ENCODE measurements at places on chromosomes 2 and 18. TPM values are rescaled to one million over a fixed set of nuclear protein-coding genes. Genes with fewer than 3 reads are reported as not detected.

DNA sequence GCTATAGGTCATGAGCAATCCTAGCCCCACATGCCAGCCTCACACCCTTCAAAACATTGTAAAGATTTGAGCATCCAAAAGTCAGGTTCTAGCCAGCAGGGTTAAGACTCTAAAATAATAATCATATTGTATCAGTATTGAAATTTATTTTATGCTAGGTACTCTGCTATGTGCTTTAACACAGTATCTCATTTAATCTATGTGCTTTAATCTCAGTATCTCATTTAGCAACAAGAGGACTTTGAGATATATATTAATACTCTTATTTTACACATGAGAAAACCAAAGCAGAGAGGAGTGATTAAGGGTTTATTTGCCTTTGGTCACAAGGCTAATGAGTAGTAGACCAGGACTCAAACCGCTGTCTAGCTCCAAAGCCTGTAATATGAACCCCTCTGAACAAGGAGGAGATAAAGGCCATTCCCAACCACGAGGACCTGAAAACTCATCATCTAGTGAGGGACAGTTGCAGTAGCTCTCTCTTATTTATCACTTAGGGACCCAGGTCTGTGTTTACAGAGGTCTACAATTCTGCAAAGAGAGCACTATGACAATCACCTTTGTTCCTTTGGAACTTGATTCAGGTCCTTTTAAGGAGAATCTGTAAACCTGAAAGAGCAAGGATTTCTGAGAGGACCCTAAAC is 116.5 kb upstream of the SERTAD2 start:
- DNase-seq = no peak

DNA sequence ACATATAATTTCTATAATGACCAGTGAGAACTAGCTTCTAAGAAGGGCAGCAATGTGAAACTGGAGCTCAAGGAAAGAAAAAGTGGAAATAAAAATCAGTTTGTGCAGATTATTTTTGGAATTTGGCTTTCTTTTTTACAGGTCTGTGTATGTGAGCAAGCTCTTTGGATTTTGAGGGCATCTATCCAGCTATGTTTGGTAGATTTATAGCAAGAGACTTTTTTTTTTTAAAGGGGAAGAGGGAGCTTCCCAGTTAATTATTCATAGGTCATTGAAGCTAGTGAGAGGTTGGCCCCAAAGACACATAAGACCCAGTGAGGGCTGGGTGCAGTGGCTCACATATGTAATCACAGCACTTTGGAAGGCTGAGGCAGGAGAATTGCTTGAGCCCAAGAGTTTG is 24.0 kb upstream of the COLEC12 start:
- peak; percentile 30 for DNase-seq

- no peak for DNase-seq
Measured at GRCh38 chr2:143142598-143142997, 13.4 kb downstream of the ARHGAP15 start.

GRCh38 chr2:194819367-194819766 is 837.7 kb upstream of the SLC39A10 start:
- DNase-seq = no peak

DNA sequence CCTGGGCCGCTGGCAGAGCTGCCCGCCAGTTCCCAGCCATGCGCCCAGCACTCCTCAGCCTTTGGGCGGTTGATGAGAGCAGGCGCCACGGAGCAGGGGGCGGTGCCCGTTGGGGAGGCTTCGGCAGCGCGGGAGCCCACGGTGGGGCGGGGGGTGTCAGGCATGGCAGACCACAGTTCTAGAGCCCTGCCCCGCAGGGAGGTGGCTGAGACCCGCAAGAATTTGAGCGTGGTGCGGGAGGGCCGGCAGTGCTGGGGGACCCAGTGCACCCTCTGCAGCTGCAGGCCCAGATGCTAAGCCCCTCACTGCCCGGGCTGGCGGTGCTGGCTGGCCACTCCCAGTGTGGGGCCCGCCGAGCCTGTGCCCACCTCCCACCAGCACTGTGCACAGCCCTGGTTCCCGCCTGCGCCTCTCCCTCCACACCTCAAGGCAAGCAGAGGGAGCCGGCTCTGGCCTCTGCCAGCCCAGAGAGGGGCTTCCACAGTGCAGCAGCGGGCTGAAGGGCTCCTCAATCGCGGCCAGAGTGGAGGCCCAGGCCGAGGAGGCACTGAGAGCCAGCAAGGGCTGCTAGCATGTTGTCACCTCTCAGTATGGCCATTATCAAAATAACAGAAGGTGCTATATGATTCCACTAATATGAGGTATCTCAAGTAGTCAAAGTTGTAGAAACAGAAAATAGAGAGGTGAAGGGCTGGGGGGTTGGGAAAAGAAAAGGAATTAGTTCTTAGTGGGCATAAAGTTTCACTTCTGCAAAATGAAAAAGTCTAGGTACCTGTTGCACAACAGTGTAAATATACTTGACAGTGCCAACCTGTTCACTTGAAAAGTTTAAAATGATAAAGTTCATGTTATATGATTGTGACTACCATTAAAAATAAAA is 72.3 kb downstream of the SH3YL1 start:
- DNase-seq = no peak

DNA sequence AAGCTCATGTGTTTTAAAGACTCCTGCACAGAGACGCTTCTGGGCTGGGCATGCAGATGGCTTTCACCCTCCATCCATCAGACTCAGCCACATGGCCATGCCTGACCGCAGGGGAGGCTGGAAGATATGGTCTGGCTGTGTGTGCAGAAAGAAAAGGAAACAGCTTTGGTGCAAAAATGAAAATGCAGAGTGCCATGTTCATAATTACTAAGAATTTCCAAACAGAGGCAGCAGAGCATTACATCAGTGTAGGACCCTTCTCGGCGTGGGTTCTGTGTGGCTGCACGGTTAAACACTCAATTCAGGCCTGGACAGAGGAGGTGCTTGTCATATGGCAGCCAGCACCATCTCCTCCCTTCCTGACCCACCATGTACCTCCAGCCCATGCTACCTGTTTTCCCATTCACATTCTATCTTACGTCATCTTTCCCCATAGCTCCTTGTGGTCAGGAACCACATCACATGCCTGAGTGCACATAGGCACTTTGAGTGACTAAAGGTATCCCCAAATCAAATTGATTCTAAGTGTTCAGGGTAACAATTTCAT is 200.3 kb upstream of the ID2 start:
- DNase-seq = no peak

NLRC4 gene
- not detected for total RNA-seq
